ENCODE measurements at places on chromosomes 13 and 19.
A peak's percentile ranks its signal among the peaks of the same experiment; 100 is the strongest.

- DNase-seq: no peak
Measured at GRCh38 chr13:45659536-45659935, 42.6 kb upstream of the CBY2 start.

DNA sequence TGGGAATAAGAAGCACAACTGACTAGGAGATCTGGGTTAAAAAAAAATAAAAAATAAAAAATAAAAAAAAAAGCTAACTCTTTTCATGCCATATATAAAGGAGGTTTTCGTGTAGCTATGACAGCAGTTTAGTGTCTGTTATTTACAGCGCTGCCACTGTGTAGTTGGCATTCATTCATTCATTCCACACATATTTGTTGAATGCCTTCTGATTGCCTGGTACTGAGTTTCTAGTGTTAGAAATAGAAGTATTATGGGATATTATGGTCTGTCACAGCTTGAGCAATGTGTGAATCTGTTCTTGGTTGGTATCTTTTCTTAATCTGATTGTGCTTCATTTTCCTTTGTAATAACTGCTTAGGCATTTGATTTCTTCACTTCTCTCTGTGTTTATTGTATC is 237.4 kb downstream of the NBEA start:
- no peak for DNase-seq

DNA sequence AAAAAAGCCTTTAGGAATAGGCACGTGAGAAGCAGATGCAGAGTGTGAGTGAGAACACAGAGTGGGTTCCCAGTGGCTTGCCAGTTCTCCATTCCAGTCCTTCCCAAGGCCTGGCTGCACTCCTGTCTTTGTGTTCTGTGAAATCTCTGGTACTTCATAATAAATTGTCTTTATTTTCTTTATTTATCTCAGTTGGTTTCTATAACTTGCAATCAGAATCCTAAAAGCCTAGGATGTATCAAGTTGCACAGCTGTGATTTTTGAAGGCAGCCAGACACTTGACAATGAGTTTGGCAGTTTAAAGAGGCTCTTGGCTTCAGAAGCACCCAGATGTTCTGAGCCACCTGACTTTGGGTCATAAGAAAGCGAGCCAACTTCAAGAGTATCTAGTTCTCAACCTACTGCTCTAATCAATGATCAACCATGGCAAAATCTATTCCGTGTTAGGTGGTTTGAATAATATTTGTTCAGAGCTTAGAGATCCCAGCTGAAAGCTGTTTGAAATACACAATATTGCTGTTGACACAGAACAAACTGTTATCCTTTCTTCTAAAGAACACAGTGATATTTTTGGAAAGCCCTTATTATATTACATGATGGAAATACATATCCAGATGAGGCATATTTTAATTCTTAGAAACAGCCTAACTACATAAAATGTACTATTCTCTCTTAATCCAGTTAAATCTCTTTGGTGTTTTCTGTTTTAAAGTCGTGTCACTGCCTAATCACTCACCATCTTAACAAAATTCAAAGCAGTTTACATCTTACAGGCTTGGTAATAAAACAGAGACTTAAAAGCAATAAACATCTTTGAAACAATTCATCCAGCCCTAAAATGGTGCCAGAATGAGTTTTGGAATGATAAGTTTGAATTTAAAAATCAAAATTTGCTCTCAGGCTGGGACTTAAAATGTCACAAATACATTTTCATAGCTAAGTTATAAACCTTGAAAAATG is 483.0 kb upstream of the NBEA start:
- DNase-seq: no peak

DNA sequence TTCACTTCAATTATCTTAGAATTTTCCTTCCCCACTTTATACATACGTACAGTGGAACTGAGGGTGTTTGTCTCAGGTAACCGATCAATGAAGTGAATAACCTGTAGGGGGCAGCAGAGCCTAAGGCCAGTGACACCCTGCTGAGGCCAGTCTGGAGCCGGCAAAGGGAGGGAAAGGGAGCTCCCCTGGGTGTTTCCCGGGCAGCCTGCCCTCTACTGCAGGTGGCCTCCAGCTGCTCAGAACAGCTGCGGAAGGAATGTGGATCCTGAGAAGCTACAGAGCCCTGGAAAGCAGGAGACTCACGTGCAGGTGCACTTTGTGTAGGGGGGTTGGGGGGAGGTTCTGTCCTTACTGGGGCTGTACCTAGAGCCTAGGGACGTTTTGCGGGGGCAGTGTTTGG is 832 bp upstream of the ZNF491 start:
- peak; percentile 75 for DNase-seq

GRCh38 chr19:6610934-6611852 is 20.2 kb upstream of the CD70 start:
- DNase-seq: no peak

- no peak for DNase-seq
Measured at GRCh38 chr13:27405546-27406134, 18.8 kb upstream of the GTF3A start.

DNA sequence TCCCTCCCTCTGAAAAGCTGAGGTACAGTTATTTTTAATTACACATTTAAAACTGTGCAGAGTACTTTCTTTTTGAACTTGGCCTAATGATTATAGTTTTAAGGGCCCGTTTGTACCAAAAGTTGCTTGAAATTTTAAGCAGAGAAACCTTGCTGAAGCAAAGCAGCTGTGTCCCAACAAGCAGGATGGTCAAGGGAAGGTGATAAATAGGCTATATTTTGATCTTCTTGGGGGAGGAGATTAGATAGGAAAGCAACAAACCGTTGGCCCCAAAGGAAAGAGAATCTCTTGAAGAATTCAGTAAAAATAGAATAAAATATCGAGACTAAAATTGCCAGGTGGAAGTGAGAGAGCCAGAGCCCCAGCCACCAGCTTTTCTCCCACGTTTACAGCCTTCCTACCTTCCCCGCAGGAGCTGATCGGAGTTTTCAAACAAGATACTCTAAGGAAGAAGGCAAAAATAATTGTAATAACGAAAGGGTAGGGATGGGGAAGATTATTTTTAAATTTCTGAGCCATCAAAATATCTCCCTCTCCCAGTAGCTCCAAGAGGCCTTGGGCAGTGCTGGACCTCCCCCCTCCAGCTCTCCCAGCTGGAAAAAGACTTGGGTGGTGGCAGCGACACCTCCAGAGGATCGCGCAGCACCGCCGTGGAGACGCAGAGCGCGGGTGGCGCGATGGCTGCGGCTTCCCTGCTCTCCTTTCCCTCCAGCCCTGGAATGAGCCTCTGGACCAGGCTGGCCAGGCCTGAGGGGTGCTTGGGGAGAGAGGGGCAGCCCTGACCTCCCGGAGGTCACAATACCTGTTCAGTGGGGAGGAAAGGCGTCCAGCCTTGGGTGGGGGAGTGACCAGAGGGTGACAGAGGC is 5.8 kb downstream of the ZIC2 start:
- no peak for DNase-seq

Data from stimulated activated CD4-positive, alpha-beta T cell treated with anti-CD3 and anti-CD28 coated beads, Interleukin-2, amount 100 ng/mL, for 48 hours (primary cell).